ENCODE measurements at places on chromosomes 2 and 18. TPM values are rescaled to one million over a fixed set of nuclear protein-coding genes. Genes with fewer than 3 reads are reported as not detected.

Gene ARHGAP25
- polyA plus RNA-seq, result 0.37 TPM

Gene UGT1A9
- polyA plus RNA-seq, result 0.07 TPM

Gene PLCL1
- 0.05 TPM for polyA plus RNA-seq

Gene FOXI3
- not detected for polyA plus RNA-seq

Gene NT5C1B
- polyA plus RNA-seq, result 0.44 TPM

Gene UGT1A1
- polyA plus RNA-seq, result not detected

Gene L3MBTL4
- polyA plus RNA-seq, result 2.1 TPM

Gene C1GALT1C1L
- polyA plus RNA-seq, result not detected

Gene B3GNT7
- 5.2 TPM for polyA plus RNA-seq

Gene POTEI
- not detected for polyA plus RNA-seq

Gene REL
- polyA plus RNA-seq, result 19.2 TPM

Gene RIT2
- not detected for polyA plus RNA-seq

Gene LYPD6B
- polyA plus RNA-seq, result 5.4 TPM

Gene CFAP53
- polyA plus RNA-seq, result 0.25 TPM

Gene MTX2
- 78.1 TPM for polyA plus RNA-seq

Gene NAT8
- polyA plus RNA-seq, result not detected

Gene MORN2
- polyA plus RNA-seq, result 19.0 TPM

Gene NEU2
- not detected for polyA plus RNA-seq

Gene MROH2A
- not detected for polyA plus RNA-seq

Gene DNPEP
- 82.0 TPM for polyA plus RNA-seq

Gene DYNC1I2
- polyA plus RNA-seq, result 40.1 TPM

Gene IL36B
- not detected for polyA plus RNA-seq

Gene LIMS4
- 0.36 TPM for polyA plus RNA-seq

Gene TRIM43
- polyA plus RNA-seq, result not detected

Gene EPB41L5
- 8.8 TPM for polyA plus RNA-seq

Gene TRMT61B
- 23.7 TPM for polyA plus RNA-seq

Gene TXNDC2
- polyA plus RNA-seq, result not detected

Gene C2orf78
- polyA plus RNA-seq, result 0.41 TPM

Gene ABCG5
- polyA plus RNA-seq, result not detected

Gene ZNF513
- 3.5 TPM for polyA plus RNA-seq

Gene RNPEPL1
- polyA plus RNA-seq, result 9.6 TPM

Gene CCDC178
- polyA plus RNA-seq, result not detected

Gene NDUFV2
- 584 TPM for polyA plus RNA-seq

Gene VIT
- polyA plus RNA-seq, result not detected

Gene FAM110C
- not detected for polyA plus RNA-seq
